ENCODE measurements at places on chromosomes 1 and 21.

- DNase-seq: no peak
These were observed 30.0 kb downstream of the WLS start for GRCh38 chr1:68202239-68202832.

GRCh38 chr21:26506956-26507355, 66.1 kb downstream of the CYYR1 start:
- DNase-seq: no peak

GRCh38 chr1:230465691-230466090, 39.6 kb upstream of the PGBD5 start:
- DNase-seq: no peak

- no peak for DNase-seq
These were observed 17.6 kb downstream of the GALNT2 start for GRCh38 chr1:230084408-230085177.

DNA sequence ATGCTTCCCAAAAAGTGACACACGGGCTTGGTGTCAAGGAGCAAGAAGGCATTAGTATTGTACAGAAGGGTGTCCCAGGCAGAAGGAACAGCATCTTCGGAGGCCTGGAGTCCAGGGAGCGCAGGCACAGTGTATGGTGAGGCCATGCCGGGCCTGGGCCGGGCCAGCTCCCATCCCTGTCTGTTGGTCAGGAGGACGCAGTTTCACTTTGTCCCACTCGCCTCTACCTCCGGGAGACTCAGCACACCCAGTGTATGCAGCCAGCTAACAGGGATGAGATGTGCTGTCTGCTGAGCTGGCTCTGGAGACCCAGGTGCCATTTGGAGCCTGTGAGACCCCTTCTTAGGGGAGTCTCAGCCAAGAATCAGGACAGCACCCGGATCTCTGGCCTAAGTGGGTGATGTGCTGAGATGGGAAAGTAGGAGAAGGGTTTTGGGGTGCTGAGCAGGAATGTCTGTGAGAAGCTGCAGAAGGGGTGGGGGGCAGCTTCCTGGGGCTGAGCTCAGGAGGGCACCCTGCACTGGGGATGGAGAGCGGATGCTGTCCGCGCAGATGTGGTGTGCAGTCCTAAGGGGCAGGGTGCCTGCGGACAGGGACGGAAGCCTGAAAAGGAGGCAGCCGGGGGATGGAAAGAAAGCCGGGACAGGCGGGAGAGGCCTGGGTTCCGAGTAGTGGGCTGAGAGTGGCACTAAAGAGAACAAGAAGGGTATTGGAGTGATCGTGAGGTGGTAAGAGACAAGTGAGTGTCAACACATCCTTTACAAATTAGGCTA, 25.7 kb downstream of the DMRTB1 start:
- DNase-seq: no peak

DNA sequence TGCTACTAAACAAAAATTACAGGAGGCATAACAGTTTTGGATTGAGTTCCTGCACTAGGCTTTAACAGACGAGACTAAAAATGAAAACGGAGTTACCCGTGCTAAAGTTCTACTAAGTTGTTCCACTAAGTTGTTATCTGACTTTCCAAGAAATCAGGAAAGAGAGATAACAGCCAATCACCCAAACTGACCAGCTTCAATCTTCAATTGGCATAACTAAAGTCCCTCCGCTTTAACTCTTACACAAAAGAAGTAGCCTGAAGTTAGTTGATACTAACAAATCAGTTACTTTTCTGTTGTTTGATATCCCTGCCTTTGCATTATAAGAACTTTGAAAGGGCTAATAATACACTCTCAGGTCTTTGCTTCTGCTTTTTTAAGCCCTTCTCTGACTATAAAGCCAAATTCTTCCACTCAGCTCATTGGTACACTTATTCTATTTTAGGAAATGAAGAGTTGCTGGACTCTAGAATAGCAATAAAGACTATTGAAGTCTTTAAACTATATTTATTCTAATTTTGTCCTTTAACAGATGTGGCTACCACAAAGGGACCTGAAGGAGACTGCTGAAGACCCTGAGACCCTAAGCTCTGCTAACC, 61.3 kb downstream of the TESK2 start:
- DNase-seq: no peak

GRCh38 chr1:4617506-4617905, 36.9 kb upstream of the AJAP1 start:
- no peak for DNase-seq

DNA sequence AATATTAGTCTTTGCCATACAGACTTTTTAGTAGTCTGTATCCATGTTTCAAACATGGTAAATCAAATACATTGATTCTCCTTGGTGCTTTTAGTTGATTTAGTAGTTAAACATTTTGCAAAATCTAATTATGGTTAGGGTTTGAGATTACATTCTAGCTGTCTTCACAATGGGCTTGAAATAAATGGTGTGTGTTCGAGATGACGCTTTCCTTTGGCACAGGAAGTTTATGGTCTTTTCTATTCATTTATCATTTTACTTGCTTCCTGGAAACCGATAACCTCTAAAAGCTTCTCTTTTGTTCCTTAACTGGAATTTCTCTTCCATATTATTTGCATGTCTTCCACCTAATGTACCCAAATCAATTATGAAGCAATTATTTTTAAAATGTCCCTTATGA, 38.4 kb downstream of the ZP4 start:
- no peak for DNase-seq

GRCh38 chr21:42486531-42486930, 9.5 kb downstream of the RSPH1 start:
- no peak for DNase-seq

DNA sequence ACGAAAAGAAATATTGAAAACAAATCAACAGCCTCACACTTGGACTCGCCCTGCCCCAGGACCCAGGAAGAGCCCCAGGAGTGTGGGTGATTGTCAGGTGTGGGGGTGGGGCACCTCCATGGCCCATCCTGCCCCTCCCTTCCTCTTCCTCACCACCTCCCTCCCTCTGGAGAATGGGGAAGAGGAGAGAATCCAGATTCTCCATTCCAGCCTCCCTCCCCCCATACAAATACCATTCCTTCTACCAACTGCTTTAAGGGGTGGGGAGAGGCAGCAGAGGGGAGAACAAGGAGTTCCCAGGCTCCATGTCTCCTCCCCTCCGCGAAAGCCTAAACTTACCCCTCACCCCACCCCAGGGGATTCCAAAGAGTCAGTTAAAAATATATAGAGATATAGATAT, 36.7 kb downstream of the MEF2D start:
- DNase-seq: no peak

DNA sequence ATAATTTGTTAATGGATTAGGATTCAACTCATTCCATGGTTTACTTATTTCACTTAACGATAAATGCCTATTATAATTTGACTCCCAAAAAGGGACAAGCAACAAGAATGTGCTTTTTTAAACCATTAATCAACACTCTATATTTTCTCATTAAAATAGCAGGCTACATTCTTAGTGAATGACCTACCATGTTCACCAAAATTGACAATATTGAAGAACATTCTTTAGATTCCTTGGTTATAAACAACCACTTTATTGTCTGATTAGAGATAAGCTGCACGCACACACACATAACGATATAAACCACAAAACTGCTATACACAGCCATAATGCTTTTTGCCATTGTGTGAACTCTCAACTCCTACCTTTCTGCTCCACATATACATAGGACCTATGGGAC, 75.4 kb upstream of the LRRC7 start:
- no peak for DNase-seq

- no peak for DNase-seq
These were observed 8.2 kb downstream of the VANGL1 start for GRCh38 chr1:115649964-115650363.

- no peak for DNase-seq
These were observed 17.7 kb downstream of the IVL start for GRCh38 chr1:152926091-152926490.

GRCh38 chr1:231242516-231243198, 1.6 kb downstream of the GNPAT start:
- DNase-seq: no peak
